Fibroblast of pulmonary artery (primary cell): ENCODE measurements at places on chromosomes 3 and 15.

- DNase-seq = no peak
Measured at GRCh38 chr3:148773805-148774204, 53.8 kb upstream of the CPB1 start.

- DNase-seq = peak; percentile 6
Measured at GRCh38 chr3:115960799-115961198, 337.5 kb downstream of the GAP43 start.

GRCh38 chr3:34256021-34256420, 457.6 kb downstream of the PDCD6IP start:
- no peak for DNase-seq

GRCh38 chr3:194387926-194388418, 11.1 kb downstream of the GP5 start:
- no peak for DNase-seq

- DNase-seq = no peak
Measured at GRCh38 chr3:4065085-4065484, 238.1 kb upstream of the SETMAR start.

DNA sequence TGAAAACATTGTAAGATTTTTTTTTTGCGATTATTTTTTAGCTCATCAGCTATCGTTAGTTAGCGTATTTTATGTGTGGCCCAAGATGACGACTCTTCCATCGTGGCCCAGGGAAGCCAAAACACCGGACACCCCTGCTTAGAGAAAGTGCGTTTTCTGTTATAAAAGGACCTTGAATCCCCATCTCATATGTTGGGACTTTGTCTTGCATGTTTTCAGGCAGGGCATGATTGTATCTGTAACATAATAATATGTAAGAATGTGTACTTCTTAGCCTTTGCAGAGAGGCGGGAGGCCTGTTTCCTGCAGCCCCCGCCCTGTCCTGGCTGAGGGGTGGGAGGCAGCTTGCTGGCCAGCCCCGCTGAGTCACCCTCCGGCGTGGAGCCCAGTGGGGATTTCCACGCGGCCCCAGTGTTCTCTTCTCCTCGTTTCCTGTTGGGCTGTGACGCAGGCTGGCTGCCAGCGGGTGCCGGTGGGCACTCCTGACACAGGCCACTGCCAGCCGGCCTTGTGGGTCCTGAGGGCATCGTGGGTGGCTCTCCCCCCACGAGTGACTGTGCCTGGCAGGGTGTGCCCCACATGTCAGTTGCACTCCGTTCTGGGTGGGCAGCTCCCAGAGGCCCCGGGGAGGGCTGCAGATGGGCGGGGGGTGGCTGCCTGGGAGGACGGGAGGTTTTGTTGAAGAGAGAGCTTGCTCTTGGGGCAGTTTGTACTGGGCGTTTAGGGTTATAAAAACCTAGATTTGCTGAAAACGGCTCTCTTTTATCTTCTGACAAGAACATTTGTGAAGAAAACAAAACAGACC, 55.6 kb downstream of the SMAD3 start:
- peak; percentile 96 for DNase-seq

GRCh38 chr3:115146032-115146417, 1.1 kb downstream of the ZBTB20 start:
- DNase-seq = peak; percentile 77

DNA sequence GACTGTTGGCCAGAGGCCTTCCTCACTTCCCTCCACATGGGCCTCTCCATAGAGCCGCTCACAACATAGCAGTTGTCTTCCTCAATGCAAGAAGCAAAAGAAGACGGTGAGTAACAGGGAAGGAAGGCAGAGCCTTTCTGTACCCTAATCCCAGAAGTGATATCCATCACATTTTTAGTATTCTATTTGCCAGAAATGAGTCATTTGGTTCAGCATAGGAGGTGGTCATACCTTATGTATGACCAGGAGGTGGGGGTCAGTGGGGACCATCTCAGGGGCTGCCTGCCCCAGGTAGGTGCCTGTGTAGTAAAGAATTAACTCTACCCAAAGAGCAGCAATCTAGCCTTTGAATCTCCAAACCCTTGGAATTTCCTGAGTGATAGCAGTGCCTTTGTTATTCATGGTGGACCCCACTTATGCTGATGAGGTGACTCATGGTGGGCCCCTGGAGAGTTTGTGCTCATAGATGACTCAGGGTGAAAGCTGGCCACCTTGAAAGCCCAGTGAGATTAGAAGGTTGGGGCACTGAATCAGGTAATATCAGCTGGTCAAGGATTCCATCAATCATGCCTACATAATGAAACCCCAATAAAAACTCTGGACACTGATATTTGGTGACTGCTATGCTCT, 323.9 kb upstream of the IGF1R start:
- no peak for DNase-seq
